Cortex of kidney (tissue), 1 donor: ENCODE measurements at places on chromosomes 12 and 14.

GRCh38 chr14:41604721-41605531 lies 1.8 kb upstream of the LRFN5 start:
- DNase-seq, result no peak

- DNase-seq, result no peak
These were observed 406.4 kb downstream of the SNAPC1 start for GRCh38 chr14:62168564-62169155.

GRCh38 chr12:51721282-51721940 lies 127.1 kb downstream of the FIGNL2 start:
- DNase-seq, result no peak

DNA sequence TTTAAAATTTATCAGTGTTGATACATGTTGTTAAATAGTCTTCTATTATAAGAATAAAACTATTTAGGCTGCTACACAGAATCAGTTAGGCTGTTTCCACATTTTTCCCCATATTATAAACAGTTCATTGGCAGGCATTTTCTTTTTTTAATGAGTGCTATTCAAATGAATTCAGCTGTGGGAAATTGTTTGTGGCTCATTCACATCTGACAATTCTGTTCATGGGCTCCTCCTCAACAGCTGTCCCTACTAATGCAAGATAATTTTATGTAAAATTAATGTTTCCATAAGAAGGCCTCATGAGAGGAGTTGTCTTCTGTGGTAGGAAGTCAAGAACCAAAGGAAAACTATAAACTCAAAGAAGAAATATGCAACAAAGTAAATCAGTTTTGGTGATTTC lies 218.0 kb downstream of the PPFIA2 start:
- no peak for DNase-seq

GRCh38 chr12:125773033-125773640 lies 707.9 kb downstream of the AACS start:
- DNase-seq, result no peak

GRCh38 chr14:36702474-36702873 lies 40.8 kb downstream of the PAX9 start:
- no peak for DNase-seq

- DNase-seq, result no peak
These were observed 65.5 kb downstream of the RASSF3 start for GRCh38 chr12:64675795-64676194.

DNA sequence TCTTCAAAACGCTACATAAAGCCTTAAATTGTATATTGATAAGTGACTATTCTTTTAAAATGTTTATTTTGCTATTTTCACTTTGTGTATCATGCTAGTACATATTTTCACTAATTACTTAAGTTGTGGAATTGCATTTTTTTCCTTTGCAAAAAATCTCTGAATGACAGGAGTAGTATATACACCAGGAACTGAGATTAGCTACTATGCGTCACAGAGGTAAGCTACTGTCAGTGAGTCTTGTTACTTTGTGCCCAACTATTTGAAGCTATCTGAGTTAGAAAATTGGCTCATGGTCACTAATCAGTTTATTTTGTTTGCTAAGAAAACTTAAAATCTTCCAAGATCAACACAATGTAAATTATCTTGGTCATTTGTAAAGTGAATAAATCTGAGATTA lies 887.4 kb downstream of the TMTC2 start:
- no peak for DNase-seq

DNA sequence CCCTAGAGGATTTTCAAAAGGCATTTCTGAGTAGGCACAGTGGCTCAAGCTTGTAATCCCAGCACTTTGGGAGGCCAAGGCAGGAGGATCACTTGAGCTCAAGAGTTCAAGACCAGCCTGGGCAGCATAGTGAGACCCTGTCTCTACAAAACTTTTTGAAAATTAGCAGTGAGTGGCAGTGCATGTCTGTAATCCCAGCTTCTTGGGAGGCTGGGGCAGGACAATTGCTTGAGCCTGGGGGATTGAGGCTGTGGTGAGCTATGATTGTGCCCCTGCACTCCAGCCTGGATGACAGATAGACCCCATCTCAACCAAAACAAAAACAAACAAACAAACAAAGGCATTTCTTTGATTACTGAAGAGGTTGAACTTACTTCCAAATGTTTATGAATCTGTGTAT lies 201.4 kb downstream of the KIF26A start:
- no peak for DNase-seq

GRCh38 chr12:51917746-51918453 lies 10.6 kb downstream of the ACVRL1 start:
- no peak for DNase-seq

DNA sequence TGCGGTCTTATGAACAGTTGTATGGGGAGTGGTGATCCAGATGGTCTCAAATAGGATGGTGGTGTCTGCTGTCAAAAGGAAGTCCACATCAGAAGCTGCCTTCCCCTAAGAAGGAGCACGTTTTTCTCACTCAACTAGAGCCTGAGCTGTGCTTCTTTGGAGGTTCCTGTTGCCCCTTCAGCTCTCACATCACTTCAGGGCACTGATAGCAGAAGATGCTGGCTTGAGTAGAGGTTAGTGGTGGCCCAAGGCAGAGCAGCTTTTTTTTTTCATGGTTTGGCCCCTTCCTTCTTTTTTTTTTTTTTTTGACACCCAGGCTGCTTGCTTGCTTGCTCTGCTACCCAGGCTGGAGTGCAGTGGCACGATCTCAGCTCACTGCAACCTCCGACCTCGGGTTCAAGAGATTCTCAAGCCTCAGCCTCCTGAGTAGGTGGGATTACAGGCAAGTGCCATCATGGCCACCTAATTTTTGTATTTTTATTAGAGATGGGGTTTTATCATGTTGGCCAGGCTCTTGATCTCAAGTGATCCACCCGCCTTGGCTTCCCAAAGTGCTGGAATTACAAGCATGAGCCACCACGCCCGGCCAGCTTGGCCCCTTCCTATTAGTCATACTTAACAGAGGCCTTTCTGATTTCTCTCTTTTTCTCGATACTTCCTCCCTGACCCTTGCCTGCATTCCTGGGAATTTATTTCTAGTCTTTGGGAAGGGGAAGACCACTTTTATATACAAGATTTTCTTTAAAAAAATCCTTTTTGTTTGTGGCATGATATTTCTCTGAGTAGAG lies 31.6 kb downstream of the KLRD1 start:
- DNase-seq, result no peak

GRCh38 chr12:88986056-88986455 lies 366.2 kb downstream of the DUSP6 start:
- DNase-seq, result no peak

GRCh38 chr12:84561351-84561750 lies 351.2 kb downstream of the SLC6A15 start:
- DNase-seq, result no peak

GRCh38 chr12:75876832-75877762 lies 154.5 kb downstream of the PHLDA1 start:
- no peak for DNase-seq

- no peak for DNase-seq
These were observed 122.7 kb upstream of the FAR2 start for GRCh38 chr12:29026419-29026818.

DNA sequence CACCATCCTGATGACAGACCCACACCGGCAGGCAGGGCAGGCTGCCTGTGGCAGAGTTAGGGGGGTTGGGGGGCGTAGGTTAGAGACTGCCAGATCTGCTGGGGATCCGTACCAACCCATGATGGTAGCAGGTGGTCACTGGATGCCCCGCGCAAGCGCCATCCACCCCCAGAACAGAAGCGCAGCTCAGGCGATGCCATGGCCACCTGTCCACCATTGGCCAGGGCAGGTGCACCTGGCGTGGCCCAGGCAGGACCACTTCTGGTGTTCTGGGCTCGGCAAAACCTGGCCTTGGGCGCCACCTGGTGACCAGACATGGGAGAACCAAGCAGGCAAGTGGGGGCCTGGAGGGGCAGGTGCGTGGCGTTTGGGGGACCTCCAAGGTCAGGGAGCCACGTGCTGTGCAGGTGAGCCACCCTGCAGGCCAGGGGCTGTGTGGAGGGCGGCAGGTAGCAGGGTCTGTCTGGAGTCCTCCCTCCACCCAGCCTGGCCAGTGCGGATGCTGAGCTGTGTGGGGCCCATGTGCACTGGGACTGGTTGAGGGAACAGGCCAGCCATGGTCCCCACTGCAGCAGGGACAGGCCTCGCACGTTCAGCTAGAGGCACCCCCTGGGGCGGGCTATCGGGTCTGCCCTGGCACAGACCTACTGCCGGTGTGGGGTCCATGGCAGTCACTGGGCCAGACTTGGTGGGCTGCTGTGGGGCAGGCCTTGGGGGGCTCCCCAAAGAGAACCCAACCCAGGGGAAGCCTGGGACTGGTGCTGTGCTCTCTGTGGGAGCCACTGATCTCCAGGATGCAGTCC lies 15.6 kb downstream of the BAG5 start:
- no peak for DNase-seq

DNA sequence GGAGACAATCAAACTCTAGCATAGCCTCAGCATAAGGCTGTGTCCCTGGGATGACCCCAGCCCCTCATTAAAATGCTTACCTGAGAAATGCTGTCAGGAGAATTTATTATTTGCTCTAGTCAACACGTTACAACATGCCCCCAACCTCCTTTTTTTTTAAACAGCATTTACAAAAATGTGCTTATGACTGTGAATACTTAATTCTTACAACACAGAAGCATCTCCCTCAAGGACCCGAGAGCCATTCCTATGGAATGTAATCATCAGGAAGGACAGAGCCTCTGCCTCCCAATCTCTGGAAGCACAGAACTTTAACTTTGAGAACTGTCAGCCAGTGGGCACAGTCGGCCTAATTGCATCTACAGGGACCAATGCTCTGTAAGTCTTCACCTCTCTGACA lies 136.6 kb upstream of the OVCH1 start:
- no peak for DNase-seq

DNA sequence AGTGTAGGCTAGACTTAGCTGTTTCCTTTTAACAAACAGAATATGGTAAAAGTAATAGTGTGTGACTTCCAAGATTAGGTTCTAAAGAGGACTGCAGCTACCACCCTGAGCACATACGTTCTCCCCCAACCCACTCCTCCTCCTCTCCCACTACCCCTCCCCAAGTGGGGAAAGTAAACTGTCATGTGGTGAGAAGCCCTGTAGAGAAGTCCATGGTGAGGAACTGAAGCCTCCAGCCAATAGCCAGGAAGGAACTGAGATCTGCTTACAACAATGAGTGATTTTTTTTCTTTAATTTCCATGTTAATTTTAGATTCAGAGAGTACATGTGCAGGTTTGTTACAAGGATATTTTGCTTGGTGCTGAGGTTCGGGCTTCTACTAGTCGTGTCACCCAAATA lies 57.0 kb upstream of the EGLN3 start:
- no peak for DNase-seq

- DNase-seq, result no peak
These were observed 58.2 kb downstream of the FBXW8 start for GRCh38 chr12:116968986-116969385.

GRCh38 chr12:109818905-109819500 lies 14.2 kb downstream of the TRPV4 start:
- no peak for DNase-seq

DNA sequence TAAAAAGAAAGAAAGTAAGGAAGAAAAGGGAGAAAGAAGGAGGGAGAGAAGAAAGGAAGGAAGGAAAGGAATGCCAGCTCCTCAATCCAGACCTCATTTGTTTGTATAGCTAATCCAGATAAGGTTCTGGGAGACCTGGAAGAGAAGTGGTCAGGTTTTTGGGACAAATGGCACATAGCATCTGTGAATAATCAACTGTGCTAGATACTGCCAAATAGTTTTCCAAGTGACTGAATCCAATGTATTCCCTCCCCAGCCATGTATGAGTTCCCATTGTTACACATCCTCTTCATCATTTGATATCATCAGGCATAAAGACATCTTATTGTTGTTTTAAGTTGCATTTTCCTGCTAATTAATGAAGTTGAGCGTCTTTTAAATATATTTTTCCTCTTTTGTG lies 18.6 kb upstream of the PTGR2 start:
- DNase-seq, result no peak

DNA sequence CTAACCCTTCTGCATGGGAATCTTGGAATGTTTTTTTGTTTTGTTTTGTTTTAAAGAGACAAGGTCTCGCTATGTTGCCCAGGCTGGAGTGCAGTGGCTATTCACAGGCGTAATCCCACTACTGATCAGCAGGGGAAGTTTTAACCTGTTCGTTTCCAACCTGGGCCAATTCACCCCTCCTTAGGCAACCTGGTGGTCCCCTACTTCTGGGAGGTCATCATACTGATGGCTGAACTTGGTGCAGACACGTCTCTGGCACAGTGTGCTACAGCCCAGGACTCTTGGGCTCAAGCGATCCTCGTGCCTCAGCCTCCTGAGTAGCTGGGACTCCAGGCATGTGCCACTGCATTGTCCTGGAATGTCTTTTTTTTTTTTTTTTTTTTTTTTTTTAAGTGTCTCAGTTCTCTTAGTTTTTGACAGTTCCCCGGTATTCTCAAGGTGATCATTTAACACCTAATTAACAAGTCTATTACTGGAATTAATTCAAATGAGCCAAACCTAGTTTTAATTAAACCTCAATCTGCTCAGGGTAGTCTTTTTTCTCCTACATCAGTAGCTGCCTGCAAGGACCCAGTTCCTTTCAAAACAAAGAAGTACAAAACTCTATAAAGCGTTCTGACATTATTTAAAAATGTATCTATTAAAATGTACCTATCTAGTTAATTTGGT lies 49.0 kb upstream of the ISM2 start:
- DNase-seq, result no peak

- DNase-seq, result no peak
These were observed 139.8 kb downstream of the NEDD1 start for GRCh38 chr12:97046901-97047300.
